Activated naive CD8-positive, alpha-beta T cell treated with anti-CD3 and anti-CD28 coated beads, Interleukin-2, amount 10 ng/mL, durations not matched to agents 7 days and 5 days (primary cell): ENCODE measurements at places on chromosomes 5 and 9.

DNA sequence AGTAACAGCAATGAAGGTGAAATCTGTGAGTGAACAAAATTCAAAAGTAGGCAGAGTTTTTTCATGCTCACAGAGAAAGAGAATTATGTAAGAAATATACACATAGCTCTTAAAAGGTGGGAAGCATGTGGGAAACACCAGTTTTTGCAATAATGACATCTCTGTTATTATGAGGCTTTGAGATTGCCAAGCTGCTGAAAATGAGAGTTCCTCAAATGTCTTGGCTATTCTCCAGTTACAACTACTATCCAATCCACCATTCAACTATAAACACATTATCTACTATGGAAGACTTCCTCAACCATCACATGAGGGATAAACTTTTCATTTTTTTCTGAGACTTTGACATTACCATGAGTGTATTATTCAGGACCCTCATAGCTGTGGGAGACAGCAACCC, 420.8 kb upstream of the ACTBL2 start:
- no peak for DNase-seq

- no peak for DNase-seq
Measured at GRCh38 chr5:165370794-165371193, 1865.4 kb downstream of the MAT2B start.

DNA sequence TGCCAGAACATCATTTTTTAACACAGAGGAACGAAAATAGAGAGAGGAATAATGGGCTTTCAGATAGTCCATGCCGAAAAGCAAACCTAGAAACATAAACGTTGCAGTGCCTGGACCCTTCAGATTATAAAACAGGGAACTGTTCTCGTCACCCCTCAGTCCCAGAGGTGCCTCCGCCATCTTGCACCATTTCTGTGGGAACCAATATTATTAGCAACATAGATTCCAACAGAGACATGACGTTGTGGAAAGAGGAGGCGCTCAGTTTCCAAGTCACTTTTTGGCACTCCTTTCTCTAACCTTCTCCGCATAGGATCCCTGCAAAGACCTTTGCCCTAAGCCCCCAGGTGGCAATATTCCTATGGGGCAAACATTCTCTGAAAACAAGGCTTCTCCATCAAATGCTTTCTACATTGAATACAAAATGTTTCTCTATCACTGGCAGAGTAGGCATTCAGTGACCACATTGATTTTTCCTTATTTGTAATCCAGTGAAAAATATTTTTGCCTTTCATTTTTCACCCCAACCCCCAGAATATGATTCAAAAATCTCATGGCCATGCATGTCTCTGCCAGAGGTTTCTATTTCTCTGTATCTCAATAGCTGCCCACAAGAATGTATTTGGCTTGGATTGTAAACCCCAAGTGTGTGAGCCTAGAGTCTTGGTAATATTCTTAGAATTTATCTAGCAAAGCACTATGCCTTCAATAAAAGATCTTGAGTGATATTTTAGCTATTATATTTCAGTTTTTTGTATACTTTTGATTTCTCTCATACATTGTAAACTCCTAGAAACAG, 500.8 kb upstream of the WWC1 start:
- DNase-seq = no peak

DNA sequence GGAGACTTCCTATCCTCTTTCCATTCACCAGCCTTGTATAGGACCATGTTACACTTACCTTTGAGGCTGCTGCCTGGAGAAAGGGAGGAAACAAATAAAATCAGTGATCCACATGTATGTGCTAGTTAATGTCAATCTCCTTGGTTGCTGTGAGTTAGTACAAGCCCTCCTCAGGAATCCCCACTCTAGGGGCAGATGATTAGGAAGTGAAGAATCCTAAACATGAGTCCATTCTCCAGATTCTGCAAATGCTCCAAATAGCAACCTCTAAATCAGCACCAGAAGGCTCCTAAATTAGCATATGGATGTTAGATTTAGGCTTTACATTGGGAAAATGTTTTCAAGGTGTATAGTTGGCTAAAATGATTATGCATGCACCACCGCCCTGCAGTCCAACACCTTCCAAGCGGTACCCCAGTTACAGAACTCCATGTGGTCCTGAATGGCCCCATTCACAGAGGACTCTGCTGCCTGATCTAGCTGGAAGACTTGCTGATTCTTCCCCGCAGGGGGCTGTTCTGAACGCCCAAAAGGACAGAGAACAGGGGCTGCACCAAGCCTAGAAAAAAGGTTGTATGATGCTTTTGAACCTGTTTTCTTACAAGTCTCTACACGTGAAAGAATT, 123.2 kb downstream of the TLE1 start:
- DNase-seq = no peak

GRCh38 chr9:113617550-113617949, 154.0 kb downstream of the RGS3 start:
- DNase-seq = no peak

- DNase-seq = no peak
Measured at GRCh38 chr9:121952611-121953010, 140.5 kb downstream of the TTLL11 start.
